Forelimb muscle (tissue), 1 donor: ENCODE measurements at places on chromosomes 1 and 21. TPM values are rescaled to one million over a fixed set of nuclear protein-coding genes. Genes with fewer than 3 reads are reported as not detected.

Gene ZDHHC18
- polyA plus RNA-seq = 14.9 TPM

Gene PSMB4
- polyA plus RNA-seq = 156 TPM

Gene KDF1
- not detected for polyA plus RNA-seq

Gene UBL4B
- not detected for polyA plus RNA-seq

DNA sequence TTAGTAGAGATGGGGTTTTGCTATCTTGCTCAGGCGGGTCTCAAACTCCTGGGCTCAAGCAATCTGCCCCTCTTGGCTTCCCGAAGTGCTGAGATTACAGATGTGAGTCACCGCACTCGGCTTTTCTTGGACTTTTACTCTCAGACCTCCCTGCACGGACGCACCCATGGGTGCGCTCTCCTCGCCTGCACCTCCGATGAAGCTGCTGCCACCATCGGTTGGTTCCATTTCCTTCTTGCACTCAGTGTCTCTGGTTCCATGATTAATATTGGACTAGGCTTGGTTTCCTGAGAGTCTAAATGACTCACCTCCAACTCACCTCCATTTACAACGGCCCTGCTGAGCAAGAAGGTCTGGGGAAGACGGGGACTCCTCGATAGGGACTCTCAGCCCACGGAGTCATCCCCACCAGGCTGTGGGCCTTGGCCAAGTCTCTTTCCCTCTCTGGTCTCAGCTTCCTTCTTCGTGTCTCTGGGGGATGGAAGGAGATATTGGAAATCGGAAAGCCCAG lies 6.7 kb upstream of the TNFRSF8 start:
- no peak for DNase-seq

- DNase-seq = no peak
Measured at GRCh38 chr1:182410138-182410537, 9.7 kb upstream of the TEDDM1 start.

GRCh38 chr1:111253876-111254275 lies 26.4 kb downstream of the CHI3L2 start:
- no peak for DNase-seq

- no peak for DNase-seq
Measured at GRCh38 chr1:178465011-178465410, 31.8 kb downstream of the CLEC20A start.

DNA sequence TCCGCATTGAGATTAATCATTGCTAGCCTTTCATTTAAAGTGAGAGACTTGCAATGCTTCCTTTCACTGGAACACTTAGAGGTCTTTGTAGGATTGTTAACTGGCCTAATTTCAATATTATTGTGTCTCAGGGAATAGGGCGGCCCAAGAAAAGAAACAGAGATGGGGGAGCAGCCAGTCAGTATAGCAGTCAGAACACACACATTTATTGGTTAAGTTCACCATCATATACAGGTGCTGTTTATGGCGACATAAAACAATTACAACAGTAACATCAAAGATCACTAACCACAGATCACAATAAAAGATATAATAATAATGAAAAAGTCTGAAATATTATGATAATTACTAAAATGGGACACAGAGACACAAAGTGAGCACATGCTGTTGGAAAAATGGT lies 29.4 kb downstream of the BARHL2 start:
- DNase-seq = no peak

DNA sequence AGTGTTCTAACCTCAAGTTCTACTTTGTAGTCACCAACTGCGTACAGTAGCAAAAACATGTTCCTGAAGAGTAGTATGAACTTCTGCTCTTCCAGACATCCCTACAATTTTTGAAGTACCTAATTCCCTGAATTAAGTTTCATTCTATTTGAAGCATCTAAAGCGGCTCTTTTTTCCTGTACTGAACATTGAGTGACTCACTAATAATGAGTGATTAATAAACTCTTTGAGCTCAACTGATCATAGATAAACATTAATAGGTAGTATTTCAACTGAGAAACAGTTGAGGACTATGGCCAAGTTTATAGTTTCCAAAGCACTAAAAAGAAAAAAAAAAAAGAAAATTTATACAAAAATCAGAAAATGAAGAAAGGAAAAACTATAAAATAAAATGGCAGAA lies 683.1 kb downstream of the LTN1 start:
- DNase-seq = no peak

- DNase-seq = no peak
Measured at GRCh38 chr1:109269981-109270622, 12.8 kb downstream of the PSRC1 start.

GRCh38 chr1:202072211-202072765 lies 50.4 kb upstream of the GPR37L1 start:
- DNase-seq = no peak

GRCh38 chr21:45332415-45332814 lies 44.7 kb upstream of the POFUT2 start:
- no peak for DNase-seq

- no peak for DNase-seq
Measured at GRCh38 chr1:20376880-20377494, 86.3 kb downstream of the VWA5B1 start.

DNA sequence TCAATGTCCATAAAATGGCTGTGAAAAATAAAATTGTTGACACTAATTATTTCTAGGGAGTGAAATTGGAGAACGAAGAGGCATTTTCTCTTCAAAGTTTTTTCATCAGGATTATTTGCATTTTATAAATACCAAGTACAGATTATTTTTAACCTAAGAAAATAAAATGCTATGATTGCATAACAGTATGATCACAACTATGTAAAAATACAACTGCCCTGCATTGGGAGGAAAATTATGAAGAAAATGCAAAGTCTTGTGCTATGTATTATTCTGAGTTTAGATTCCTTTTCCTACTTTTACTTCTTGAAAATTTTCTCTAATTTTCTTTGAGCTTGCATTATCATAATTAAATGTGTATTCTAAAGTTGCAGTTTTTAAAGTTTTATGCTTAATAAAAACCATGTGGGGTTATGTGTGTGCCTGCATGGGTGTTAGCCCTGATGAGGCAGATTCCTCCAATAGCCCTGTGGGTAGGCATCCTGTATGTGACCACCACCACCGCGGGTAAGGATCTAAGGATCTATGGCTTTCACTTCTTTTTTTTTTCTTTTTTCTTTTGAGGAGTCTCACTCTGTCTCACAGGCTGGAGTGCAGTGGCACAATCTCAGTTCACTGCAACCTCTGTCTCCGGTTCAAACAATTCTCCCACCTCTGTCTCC lies 24.7 kb downstream of the STX6 start:
- no peak for DNase-seq

DNA sequence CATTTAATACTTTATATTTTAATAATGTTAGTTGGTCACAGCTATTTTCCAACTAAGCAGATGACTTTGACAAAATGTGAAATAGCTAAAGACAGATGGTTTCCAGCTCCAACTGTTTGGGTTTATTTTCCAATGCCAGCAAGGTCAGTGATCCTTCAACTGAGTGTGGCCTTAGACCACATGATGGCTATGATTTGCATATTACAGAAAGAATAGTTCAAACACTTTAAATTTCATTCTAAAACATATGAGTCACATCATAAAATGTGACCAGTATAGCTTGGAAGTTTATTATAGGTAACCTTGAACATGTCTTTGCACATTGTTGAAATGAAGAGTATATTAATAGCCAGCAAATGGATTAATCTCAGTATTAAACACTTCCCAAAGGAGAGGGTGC lies 454.0 kb upstream of the C1orf87 start:
- no peak for DNase-seq

- DNase-seq = no peak
Measured at GRCh38 chr1:207054491-207054890, 1.4 kb downstream of the PFKFB2 start.
